ENCODE measurements at places on chromosomes 4 and X.

DNA sequence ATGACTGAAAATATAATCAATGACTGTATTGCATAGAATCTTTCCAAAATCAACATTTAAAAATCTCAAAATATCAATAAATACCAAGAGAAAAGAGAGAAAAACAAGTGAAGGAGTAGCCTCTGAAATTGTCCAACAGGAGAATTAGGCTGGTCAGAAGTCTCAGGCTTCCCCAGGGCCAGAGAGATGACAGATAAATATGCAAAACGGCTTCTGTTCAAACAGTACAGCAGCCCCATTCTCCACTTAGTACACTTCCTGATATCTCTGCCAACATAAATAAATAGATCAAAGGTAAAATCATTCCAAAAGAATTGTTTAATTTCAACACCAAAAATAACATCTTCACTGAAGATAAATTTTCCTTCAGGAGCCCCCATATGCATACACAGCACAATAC, 204.7 kb upstream of the GABRA2 start:
- no peak for DNase-seq

- no peak for DNase-seq
Observed at GRCh38 chrX:104707572-104707971, 141.6 kb downstream of the IL1RAPL2 start.

DNA sequence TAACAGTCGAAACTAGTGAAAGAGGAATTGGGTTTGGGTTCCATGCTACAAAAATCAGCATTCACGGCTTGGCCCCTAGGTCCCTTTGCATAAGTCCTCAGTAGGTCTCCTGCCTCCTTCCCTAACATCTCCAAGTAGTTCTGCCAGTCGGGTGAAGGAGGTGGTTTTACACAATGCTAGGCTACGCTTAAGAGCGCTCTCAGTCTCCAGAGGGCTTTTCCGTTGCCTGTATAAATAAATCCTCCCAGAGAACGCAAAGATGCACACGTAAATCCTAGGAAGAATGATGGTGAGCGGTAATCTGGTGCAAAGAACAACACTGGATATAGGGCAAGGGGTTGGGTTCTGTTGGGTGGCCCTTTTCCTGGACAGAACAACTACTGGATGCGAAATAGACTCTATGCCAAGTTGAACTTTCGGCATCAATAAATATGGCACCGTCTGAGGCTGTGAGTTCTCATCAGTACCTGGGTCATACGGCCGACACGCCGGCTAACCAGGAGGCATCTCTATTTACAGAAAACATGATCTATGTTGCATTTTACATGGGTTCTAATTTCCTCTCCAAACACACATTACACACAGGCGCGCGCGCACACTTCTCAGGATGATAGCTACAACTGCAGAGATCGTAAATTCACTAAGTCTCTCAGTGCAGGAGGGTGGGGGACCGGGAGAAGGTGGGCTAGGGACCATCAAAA, 1.3 kb downstream of the CAMK2D start:
- peak; percentile 49 for DNase-seq

DNA sequence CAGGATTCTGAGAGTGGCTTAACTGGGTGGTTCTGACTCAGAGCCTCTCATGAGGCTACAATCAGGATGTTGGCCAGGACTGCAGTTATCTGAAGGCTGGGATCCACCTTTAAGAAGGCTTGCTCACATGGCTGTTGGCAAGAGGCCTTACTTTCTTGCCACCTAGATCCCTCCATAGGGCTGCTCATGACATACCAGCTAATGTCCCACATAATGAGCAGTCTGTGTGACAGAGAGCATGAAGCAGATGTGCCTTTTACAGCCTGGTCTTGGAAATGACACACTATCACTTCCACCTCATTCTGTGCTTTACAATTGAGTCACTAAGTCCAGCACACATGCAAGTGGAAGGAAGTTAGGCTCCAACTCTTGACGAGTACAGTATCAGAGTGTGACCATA, 4.3 kb upstream of the RBM3 start:
- no peak for DNase-seq

GRCh38 chrX:33379839-33380238, 168.5 kb upstream of the DMD start:
- no peak for DNase-seq

GRCh38 chr4:131309628-131310027, 1839.5 kb upstream of the PCDH10 start:
- no peak for DNase-seq

GRCh38 chr4:72286910-72287309, 255.1 kb downstream of the NPFFR2 start:
- DNase-seq: no peak

DNA sequence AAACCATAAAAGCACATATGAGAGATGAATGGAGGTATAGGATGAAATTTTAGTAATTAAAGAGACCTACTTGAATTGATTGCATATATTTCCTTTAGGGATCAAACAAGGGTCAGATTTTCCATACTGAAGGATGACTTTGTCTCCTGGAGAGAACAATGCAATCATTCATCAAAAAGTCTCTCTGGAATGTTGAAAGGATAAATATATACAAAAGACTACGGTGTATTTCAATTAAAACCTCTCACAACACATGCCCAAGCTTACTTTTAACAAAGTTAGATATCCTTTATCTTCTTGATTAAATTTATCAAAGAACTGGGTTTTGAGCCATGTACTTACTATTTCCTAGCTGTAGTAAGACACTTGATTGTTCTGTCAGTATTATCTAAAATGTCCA, 36.8 kb upstream of the ADH7 start:
- no peak for DNase-seq

- no peak for DNase-seq
Observed at GRCh38 chr4:151013491-151013890, 1.6 kb downstream of the LRBA start.

- DNase-seq: no peak
Observed at GRCh38 chr4:128915544-128915943, 106.0 kb downstream of the JADE1 start.

DNA sequence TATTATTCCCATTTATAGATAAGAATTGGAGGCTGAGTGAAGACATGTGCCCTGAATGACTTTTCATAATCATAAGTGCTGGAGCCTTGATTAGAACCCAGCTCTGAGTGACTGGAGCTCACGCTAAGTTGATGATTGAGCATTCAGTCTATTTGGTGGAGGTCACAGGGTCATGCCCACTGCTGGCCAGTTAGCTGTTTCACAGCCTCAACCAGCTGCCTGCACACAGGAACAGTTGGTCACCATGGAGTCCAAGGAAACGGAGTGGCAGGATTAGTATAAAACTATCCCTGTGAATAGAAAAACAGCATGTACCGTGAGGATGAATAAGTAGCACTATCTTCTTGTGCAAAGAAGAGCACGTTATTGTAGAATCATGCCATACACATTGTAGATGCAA, 1.0 kb upstream of the C4orf54 start:
- no peak for DNase-seq

GRCh38 chr4:36264207-36264826, 17.1 kb upstream of the DTHD1 start:
- no peak for DNase-seq

DNA sequence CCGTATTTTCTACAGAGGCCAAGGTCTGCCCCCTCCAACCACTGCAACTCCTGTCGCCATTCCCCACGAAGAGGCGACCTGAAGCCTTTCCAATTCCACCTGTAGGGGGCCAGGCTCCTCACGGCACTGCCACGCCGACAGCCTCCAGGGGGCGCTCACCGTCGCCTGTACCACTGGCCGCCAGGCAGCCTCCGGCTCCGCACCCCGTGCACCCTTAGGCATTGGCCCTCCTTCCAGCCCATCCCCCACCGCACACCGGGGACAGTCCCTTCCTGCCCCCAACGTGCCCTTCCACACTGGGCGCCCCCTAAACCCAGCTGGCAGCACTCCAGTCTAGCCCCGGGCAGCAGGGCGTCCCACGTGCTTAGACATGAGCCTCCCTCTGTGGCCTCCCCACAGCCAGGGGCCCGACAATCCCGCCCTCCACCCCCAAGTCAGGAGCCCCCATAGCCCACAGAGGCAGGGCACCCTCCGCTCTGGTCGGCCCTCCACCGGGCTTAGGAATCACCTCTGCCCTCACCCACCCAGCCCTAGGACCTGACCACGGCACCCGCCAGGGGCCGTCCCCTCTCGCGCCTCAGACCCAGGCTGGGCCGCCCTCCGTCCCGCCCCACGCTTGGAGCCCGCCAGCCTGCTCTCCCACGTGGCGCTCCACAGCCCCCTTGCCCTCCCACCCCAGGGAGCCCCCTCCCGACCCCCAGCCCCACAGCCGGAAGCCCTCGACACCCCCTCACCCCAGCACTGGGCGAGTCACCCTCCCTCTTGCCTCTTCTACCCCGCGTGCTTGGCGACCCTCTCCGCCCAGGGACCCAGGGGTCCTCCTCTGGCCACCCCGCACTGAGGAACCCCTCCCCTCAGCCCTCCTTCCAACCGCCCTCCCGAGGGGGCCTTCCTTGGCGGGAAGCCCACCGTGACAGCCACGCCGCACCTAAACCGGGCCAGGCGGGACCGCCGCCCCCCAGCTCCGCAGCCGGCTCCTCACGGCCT, 711 bp downstream of the PNMA6E start:
- peak; percentile 47 for DNase-seq

DNA sequence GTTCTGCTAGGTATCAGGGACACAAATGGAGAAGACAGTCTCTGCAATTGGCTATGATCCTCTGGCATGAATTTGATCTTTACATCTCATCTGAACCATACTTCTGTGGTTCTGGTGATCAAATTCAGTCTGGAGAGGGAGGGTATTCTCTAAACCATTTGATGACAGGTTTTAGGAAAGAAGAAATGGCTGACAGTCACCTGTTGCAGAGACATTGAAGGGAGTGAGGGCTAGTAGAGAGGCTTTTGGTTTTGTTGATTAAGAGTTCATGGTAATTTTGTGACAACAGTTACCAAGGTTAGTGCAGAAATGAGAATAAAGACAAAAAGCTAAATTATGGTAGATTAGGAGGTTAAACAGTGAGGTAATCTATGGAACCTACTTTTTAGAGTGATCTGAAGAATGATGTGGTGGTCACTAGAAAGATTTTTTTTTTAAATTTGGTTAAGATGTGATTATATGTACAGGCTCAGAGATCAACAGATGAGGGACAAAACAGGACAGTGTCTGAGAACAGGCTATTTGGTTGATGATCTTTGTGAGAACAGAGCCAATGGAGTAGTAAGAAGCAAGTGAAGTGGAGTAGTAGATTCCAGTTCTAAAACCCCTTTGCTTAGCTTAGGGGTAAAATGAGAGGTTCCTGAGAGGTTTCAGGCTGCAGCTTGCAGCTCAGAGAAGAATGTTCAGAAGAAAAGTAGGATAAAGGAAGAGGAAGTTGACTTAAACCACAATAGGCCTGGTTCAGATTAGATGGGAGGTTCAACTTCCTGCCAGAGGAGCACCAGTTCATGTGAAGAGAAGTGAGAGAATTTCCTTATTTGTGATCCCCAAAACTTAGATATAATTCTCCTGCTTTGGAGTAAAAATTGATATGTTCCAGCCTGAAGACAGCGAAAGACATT, 34.7 kb downstream of the VSIG4 start:
- DNase-seq: no peak

GRCh38 chrX:45505214-45505613, 304.5 kb upstream of the DIPK2B start:
- no peak for DNase-seq

- DNase-seq: no peak
Observed at GRCh38 chr4:10456260-10456594, 999 bp downstream of the ZNF518B start.

- no peak for DNase-seq
Observed at GRCh38 chrX:18424482-18425198, 768 bp upstream of the CDKL5 start.

DNA sequence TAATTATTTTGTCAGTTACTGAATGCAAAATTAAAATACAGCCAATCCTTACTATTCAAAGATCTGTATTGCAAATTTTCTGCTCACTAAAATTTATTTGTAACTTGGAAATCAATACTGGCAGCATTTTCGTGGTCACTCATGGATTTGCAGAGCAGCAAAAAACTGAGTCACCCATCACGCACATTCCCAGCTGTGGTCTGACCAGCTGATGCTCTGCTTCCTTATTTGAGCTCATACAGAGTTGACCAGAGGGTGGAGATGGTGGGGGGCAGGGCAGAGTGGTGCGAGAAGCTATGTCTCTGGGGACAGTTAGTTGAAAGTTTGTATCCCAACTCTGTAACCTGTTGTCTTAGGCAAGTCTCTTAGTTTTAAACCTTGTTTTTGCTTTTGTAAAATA, 214.8 kb downstream of the SPCS3 start:
- no peak for DNase-seq

DNA sequence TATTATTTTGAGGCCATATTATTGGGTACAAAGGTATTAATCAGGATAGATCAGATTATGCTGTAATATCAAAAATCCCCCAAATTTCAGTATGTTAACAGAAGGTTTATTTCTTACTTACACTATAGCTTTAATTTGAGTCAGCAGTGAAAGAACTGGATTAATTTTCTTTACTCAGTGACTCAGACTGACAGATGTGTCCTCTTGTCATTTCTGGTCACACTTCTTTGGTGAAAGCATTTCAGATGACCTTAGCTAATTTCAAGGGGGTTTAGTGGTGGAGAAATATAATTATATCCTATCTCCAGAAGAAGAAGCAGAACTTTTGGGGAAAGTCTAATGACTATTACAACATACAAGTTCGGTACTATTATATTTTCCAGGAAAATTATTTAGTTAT, 12.4 kb downstream of the DDIT4L start:
- no peak for DNase-seq

DNA sequence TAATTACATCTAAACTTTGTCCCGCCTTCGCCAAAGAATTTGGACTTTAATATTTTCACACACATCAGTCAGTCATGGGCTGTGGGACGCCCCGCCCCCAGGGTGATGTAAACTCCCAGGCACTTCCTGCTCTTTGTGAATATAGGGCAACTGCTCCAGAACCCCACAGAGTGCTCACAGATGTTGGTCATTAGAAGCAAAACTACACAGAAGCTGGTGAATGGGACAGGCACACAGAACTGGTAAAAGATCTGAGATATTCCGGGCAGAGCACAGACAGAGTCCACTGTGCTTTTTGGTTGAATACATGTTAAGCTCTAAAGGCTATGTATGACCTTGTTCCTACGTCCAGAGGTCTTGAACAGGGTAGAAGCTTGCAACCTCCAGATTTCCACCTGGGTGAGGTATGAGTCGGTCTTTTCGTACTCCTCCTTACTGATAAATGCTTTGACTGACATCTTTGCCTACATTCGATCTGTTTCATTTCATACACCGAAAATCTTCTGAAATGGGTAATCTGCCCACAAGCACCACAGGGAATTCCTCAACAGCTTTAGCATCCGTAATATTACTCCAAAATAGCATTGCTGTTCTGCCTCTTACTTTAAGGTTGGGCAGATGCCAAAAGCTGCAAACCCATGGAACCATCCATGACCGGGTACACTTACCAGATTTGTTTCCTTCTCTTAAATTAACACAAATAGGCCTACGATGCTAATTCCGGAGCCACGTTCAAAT, 144.6 kb downstream of the AMELX start:
- DNase-seq: peak; percentile 58

DNA sequence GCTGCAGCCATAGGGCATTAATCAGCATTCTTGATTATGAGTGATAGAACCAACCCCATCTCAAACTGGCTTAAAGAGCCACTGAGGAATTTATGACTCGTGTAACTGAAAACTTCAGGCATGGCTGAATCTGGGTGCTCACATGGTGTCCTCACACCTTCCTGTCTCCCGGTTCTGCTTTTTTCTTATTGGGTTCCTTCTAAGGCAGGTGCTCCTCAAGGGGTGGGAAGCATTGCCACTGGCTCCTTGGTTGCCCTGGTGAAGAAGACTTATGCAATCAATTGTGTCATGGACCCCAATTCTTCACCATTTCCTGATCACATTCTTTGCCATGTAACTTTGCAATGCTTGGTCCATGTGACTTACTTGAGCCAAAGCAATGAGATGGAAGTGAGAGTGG, 4.3 kb upstream of the ZCCHC4 start:
- DNase-seq: no peak
